ENCODE measurements at places on chromosomes 13 and 19. TPM values are rescaled to one million over a fixed set of nuclear protein-coding genes. Genes with fewer than 3 reads are reported as not detected.
A peak's percentile ranks its signal among the peaks of the same experiment; 100 is the strongest.

GRCh38 chr13:106691861-106692260 is 123.9 kb upstream of the ARGLU1 start:
- no peaks in the 10 kb centered on the region for H3K36me3 ChIP-seq
- H3K4me3 ChIP-seq, result no peak overlapping the region
- no peaks in the 10 kb centered on the region for H3K4me1 ChIP-seq
- H3K27me3 ChIP-seq, result no peaks in the 10 kb centered on the region
- DNase-seq, result no peak
- no peak overlapping the region for H3K27ac ChIP-seq

Gene NPHS1
- total RNA-seq, result not detected

Gene B3GNT3
- not detected for total RNA-seq

GRCh38 chr19:50414864-50415660 is 3.7 kb upstream of the SPIB start:
- H3K27me3 ChIP-seq, result peaks cover 17% of the 10 kb centered on the region
- peaks cover 2% of the 10 kb centered on the region for H3K36me3 ChIP-seq
- no peak overlapping the region for H3K27ac ChIP-seq
- peak; percentile 54 for DNase-seq
- H3K4me1 ChIP-seq, result no peaks in the 10 kb centered on the region
- H3K4me3 ChIP-seq, result no peak overlapping the region

- no peak overlapping the region for H3K27ac ChIP-seq
- H3K36me3 ChIP-seq, result no peaks in the 10 kb centered on the region
- no peaks in the 10 kb centered on the region for H3K4me1 ChIP-seq
- DNase-seq, result no peak
- H3K27me3 ChIP-seq, result no peaks in the 10 kb centered on the region
Observed at GRCh38 chr13:90752070-90752469, 595.4 kb upstream of the MIR17HG start.

DNA sequence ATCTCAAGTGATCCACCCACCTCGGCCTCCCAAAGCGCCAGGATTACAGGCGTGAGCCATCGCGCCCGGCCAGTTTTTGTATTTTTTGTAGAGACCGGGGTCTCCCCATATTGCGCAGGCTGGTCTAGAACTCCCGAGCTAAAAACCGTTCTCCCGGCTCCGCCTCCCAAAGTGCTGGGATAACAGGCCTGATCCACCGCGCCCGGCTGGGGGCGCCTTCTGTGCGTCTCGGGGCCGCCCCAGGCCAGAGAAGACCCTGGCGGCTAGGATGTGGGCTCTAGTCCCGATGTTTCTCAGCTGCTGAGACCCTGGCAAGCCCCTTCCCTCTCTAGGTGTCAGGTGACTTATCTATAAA is 3.6 kb downstream of the ARHGAP45 start:
- no peak overlapping the region for H3K27ac ChIP-seq
- H3K4me3 ChIP-seq, result no peak overlapping the region
- no peaks in the 10 kb centered on the region for H3K36me3 ChIP-seq
- no peak for DNase-seq

Gene SOX21
- total RNA-seq, result not detected

DNA sequence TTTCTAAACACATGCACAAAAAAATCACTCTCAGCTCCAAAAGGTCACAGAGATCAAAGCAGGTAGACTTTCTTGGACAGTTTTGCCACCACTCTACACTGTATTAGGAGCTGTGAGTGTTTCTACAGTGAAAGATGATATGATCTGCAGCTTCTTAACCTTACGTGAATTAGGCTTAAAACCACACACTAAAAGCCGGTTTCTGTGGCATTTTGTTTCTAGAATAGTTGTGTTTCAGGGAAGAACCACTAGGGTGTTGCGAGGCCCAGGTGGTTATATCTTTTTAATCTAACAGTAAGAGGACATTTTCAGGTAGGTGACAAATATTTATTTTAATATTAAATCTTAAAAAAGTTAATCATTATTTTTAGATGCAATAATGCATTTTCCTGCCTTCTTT is 216.4 kb downstream of the KLF5 start:
- peaks cover 13% of the 10 kb centered on the region for H3K4me1 ChIP-seq
- no peak overlapping the region for H3K4me3 ChIP-seq
- H3K27ac ChIP-seq, result no peak overlapping the region
- H3K27me3 ChIP-seq, result no peaks in the 10 kb centered on the region
- DNase-seq, result no peak
- H3K36me3 ChIP-seq, result no peaks in the 10 kb centered on the region

Gene MAST1
- total RNA-seq, result 0.28 TPM

DNA sequence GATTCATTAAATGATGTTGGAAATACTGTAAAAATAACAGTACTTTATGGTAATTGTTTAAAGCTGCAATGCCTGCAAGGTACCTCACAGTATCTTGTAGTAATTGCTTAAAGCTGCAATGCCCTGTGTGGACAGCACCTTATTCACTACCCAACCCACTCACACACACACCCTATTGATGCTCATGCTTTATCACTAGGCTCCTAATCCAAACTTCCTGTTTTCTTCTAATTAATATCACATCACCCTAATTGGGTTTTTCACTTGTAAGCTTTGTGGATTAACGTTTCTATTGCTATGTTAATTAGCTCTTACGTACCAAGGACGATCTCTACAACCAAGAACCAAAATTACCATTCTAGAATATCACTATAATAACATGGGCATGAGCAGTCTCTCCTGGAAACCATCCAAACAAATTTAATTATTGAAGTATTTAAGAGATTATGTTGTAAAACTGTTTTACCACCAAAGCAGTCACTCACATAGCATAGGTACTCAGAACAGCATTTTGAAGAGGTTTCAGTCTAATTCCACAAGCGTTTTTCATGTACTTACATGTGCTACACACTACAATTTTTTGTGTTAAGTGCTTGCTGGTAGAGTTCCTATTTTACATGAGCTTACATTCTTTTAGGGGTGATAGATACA is 303.8 kb downstream of the PCDH9 start:
- H3K27me3 ChIP-seq, result no peaks in the 10 kb centered on the region
- no peak overlapping the region for H3K27ac ChIP-seq
- H3K4me1 ChIP-seq, result no peaks in the 10 kb centered on the region
- no peak for DNase-seq
- H3K4me3 ChIP-seq, result no peak overlapping the region
- H3K36me3 ChIP-seq, result no peaks in the 10 kb centered on the region

DNA sequence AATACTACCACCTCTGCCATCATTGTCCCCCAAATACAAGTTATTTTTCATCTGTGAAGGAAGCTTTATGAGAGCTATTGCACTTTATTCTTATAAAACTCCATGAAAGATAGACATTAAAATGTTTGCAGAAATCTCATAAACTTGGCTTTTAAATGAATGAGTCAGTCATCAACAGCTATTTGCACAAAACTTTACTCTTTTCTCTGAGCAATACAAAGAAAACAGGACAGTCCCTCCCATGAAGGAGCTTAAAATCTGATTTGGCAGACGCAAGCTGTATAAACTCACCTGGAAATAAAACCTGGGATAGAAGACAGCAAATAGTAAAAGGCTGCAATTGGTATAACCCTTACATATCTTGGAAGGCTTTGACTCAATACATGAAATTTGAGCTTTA is 16.6 kb upstream of the RCBTB1 start:
- DNase-seq, result peak; percentile 10
- no peak overlapping the region for H3K27ac ChIP-seq
- H3K4me3 ChIP-seq, result no peak overlapping the region
- peaks cover 2% of the 10 kb centered on the region for H3K27me3 ChIP-seq
- no peaks in the 10 kb centered on the region for H3K4me1 ChIP-seq

DNA sequence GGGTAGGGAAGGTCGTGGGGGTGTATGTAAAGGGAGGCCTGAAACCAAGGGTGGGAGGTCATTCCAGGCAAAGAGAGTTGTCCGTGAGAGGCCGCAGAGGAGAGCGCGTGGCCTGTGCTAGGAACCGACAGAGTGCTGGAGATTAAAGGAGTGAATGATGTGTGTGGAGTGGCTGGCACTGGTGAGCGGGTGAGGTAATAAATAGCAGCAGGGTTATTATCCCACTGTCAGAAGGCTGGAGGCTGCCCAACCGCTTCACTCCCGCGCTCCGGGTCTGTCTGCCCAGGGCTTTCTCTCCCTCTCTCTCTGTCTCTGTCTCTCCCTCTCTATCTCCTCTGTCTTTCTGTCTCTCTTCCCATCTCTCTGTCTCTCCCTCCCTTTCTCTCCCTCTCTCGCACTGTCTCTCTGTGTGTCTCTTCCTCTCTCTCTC is 17.4 kb downstream of the ZNF579 start:
- no peak for DNase-seq
- peaks cover 14% of the 10 kb centered on the region for H3K27me3 ChIP-seq

GRCh38 chr13:26952551-26953143 is 192.1 kb upstream of the GPR12 start:
- H3K4me3 ChIP-seq, result no peak overlapping the region
- no peaks in the 10 kb centered on the region for H3K36me3 ChIP-seq
- no peak for DNase-seq
- H3K4me1 ChIP-seq, result no peaks in the 10 kb centered on the region
- H3K27me3 ChIP-seq, result peaks cover 34% of the 10 kb centered on the region

GRCh38 chr13:32663660-32664059 is 77.4 kb downstream of the PDS5B start:
- H3K27me3 ChIP-seq, result no peaks in the 10 kb centered on the region
- no peak overlapping the region for H3K4me3 ChIP-seq
- DNase-seq, result no peak
- peaks cover 7% of the 10 kb centered on the region for H3K36me3 ChIP-seq
- H3K4me1 ChIP-seq, result peaks cover 2% of the 10 kb centered on the region

GRCh38 chr13:51887468-51887867 is 25.7 kb downstream of the CCDC70 start:
- no peaks in the 10 kb centered on the region for H3K36me3 ChIP-seq
- no peak overlapping the region for H3K4me3 ChIP-seq
- no peaks in the 10 kb centered on the region for H3K4me1 ChIP-seq
- H3K27ac ChIP-seq, result no peak overlapping the region
- peaks cover 20% of the 10 kb centered on the region for H3K27me3 ChIP-seq

GRCh38 chr19:17457616-17458015 is 3.1 kb downstream of the NXNL1 start:
- H3K36me3 ChIP-seq, result no peaks in the 10 kb centered on the region
- no peak overlapping the region for H3K4me3 ChIP-seq
- no peak overlapping the region for H3K27ac ChIP-seq
- peaks cover 35% of the 10 kb centered on the region for H3K27me3 ChIP-seq

DNA sequence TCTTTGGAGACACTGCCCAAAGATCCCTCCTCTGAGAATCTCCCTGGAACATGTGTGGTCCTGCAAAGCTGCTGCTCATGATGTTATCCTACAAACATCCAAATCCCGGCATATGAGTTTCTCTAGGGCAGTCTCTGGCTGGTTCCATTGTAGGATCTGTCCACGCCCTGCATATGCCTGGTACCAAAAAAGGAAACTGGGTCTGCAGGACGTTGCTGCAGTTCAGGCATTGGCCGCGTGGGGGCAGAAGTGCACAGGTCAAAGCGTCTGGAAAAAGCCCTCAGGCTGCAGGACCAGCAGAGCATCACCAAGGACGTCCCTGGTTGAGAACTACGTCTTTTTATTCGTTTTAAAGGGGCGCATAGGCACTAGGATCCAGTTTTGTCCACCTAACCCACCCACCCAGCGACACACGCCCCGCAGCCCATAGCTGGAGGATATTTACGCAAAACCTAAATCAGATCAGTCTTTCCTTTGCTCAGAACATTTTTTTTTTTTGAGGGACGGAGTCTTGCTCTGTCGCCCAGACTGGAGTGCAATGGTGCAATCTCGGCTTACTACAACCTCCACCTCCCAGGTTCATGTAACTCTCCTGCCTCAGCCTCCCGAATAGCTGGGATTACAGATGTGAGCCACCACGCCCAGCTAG is 12.9 kb upstream of the ZNF564 start:
- H3K27me3 ChIP-seq, result no peaks in the 10 kb centered on the region
- H3K36me3 ChIP-seq, result no peaks in the 10 kb centered on the region

GRCh38 chr19:2619076-2619475 is 83.4 kb downstream of the GNG7 start:
- no peak for DNase-seq
- H3K27me3 ChIP-seq, result peaks cover 2% of the 10 kb centered on the region
- H3K36me3 ChIP-seq, result no peaks in the 10 kb centered on the region
- no peak overlapping the region for H3K4me3 ChIP-seq
- peaks cover 3% of the 10 kb centered on the region for H3K4me1 ChIP-seq

Gene ZNF491
- total RNA-seq, result 4.2 TPM

DNA sequence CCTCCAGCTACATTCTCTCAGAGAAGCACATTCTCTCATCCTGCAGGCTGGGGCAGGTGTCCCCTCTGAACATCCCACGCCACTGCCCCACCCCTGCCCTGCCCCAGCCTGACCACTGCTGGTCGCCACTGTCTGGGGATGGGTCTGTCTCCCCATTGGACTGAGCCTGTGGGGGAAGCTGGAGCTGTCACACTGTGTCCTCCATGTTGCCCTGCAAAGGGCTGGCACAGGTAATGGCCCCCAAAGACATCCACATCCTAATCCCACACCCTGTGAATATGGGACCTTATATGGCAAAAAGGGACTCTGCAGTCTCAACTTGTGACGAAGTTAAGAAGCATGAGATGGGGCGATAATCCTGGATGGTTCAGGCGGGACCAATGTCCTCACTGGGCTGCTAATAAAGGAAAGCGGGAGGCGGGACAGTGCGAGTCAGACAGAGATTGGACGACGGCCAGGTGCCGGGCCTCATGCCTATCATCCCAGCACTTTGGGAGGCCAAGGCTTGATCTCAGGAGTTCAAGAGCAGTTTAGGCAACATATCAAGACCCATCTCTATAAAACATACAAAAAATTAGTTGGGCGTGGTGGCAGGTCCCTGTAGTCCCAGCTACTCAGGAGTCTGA is 9.1 kb downstream of the AP2S1 start:
- H3K27ac ChIP-seq, result peak overlapping the region; percentile 53
- peaks cover 40% of the 10 kb centered on the region for H3K36me3 ChIP-seq
- peak; percentile 52 for DNase-seq
- H3K4me1 ChIP-seq, result peaks cover 7% of the 10 kb centered on the region
- no peak overlapping the region for H3K4me3 ChIP-seq
- no peaks in the 10 kb centered on the region for H3K27me3 ChIP-seq

GRCh38 chr19:13104360-13104847 is 1.7 kb upstream of the LYL1 start:
- H3K4me1 ChIP-seq, result peaks cover 10% of the 10 kb centered on the region
- no peak for DNase-seq
- H3K4me3 ChIP-seq, result no peak overlapping the region
- no peaks in the 10 kb centered on the region for H3K27me3 ChIP-seq
- peaks cover 20% of the 10 kb centered on the region for H3K36me3 ChIP-seq
- H3K27ac ChIP-seq, result no peak overlapping the region

GRCh38 chr13:70183041-70183440 is 74.8 kb upstream of the KLHL1 start:
- no peak overlapping the region for H3K4me3 ChIP-seq
- H3K4me1 ChIP-seq, result no peaks in the 10 kb centered on the region
- H3K36me3 ChIP-seq, result no peaks in the 10 kb centered on the region
- no peaks in the 10 kb centered on the region for H3K27me3 ChIP-seq
- no peak for DNase-seq
- H3K27ac ChIP-seq, result no peak overlapping the region

DNA sequence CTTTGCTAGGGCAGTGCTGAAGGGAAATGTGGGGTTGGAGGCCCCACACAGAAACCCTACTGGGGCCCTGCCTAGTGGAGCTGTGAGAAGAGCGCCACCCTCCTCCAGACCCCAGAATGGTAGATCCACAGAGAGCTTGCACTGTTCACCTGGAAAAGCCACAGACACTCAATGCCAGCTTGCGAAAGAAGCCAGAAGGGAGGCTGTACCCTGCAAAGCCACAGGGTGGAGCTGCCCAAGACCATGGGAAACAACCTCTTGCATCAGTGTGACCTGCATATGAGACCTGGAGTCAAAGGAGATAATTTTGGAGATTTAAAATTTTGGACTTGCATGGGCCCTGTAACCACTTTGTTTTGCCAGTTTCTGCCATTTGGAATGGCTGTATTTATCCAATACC is 615.4 kb upstream of the MIR17HG start:
- H3K27ac ChIP-seq, result no peak overlapping the region
- H3K27me3 ChIP-seq, result no peaks in the 10 kb centered on the region
- H3K4me3 ChIP-seq, result no peak overlapping the region

Measured in IMR-90 (cell line).